NCI-H2081 treated with DMSO at 0.1 percent for 48 hours (cell line): ENCODE measurements at places on chromosomes 7 and 10.
A peak's percentile ranks its signal among the peaks of the same experiment; 100 is the strongest.

GRCh38 chr10:43698156-43698555 is 49.5 kb upstream of the ZNF32 start:
- DNase-seq: no peak

DNA sequence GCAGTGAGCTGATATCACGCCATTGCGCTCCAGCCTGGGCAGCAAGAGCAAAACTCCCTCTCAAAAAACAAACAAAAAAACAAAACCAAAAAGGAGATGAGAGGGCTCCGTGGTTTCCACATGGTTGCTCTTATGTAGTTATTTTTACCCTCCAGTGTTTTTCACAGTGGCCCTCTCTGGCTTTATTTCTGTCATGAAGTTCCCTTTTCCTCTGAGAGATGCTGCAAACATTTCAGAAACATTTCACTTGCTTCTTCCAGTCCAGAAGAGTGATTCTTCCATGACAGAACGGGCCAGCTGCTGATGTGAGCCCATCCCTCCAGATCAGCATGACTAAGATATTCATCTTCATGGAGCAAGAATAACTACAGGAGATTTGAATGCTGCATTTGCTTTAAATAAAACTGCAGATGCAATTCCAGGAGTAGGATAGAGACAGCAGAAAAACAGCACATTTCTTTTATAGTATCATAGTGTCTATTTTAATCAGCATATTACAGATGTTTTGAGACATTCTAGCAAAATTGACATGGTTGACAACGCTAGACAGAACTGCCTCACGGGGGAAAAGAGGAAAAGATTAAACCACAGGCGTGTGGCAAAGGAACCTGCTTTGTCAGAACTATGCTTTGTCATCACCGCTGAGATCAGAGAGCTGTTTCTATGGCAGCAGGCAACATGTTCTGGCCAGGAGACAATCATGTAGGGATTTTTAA is 40.3 kb downstream of the NRCAM start:
- no peak for DNase-seq

DNA sequence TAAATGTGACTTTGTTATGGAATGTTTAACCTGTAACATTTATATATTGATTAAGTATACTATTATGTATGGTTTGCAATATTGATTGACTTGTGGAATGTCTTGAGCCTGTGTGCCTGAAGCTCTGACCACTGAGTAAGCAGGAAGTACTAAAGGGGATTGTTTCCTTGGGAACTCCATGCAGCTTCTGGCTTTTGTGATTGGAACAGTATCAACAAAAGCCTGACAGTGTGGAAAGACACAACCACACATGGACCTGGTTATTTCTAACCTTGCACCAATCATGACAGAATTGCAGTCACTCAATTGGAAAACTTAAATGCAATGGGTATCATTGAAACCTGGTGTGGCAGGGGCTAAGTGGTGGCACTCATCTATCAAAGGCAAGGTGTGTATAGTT is 45.5 kb upstream of the PIK3CG start:
- DNase-seq: no peak

GRCh38 chr7:132073920-132074589 is 502.2 kb downstream of the PLXNA4 start:
- no peak for DNase-seq

GRCh38 chr7:118898284-118898683 is 673.8 kb downstream of the ANKRD7 start:
- DNase-seq: no peak

GRCh38 chr10:95729323-95730055 is 26.5 kb upstream of the ENTPD1 start:
- no peak for DNase-seq

DNA sequence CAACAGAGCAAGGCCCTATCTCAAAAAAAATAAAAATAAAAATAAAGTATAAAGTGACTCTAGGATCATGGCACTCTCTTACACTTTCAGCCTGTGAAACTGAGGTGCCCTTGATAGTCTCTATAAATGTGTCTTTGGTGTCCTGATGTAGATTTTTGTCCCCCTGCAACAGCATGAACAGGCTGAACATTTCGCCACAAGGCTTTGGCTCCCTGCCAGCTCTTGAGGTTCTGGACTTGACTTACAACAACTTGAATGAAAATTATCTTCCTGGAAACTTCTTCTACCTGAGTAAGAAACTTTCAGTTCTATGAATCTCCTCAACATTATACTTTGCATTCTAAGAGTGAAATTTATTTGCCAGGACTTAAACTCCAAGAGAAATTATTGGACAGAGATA is 48.1 kb upstream of the BMS1 start:
- DNase-seq: no peak

- no peak for DNase-seq
Observed at GRCh38 chr10:26488344-26488743, 50.2 kb downstream of the APBB1IP start.

- no peak for DNase-seq
Observed at GRCh38 chr7:1117321-1117928, 29.5 kb downstream of the GPER1 start.

DNA sequence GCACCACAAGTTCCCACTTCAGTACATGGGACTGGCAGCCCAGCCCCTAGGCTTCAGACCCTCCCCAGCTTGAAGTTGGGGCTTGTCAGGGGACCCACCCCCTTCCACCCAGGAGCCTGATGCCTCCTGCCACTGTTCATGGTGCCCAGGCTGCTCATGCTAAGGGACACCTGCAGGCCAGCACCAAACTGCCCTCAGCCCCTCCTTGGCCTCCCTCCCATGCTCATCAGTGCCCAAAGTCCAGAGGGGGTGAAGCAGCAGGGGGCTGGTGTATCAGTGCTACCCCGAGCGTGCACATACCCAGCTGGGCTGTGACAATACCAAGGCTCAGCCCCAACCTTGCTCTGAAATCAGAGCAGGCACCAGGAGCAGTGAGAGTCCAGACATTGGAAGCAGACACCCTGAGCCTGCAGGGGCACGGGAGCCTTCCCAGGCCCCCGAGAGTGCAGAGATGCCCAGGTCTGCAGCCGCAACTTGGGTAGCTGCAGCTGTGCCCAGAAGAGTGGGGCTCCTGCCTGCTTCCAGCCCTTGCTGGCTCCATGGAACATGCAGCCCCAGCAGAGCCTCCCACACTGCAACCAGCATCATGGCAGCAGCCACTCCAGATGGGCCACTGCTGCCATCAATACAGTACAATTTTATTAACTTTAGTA is 79.0 kb downstream of the MTERF1 start:
- DNase-seq: no peak

GRCh38 chr7:115851291-115851690 is 179.3 kb downstream of the TFEC start:
- DNase-seq: peak; percentile 52

GRCh38 chr10:86064219-86064618 is 302.4 kb downstream of the GRID1 start:
- DNase-seq: no peak

DNA sequence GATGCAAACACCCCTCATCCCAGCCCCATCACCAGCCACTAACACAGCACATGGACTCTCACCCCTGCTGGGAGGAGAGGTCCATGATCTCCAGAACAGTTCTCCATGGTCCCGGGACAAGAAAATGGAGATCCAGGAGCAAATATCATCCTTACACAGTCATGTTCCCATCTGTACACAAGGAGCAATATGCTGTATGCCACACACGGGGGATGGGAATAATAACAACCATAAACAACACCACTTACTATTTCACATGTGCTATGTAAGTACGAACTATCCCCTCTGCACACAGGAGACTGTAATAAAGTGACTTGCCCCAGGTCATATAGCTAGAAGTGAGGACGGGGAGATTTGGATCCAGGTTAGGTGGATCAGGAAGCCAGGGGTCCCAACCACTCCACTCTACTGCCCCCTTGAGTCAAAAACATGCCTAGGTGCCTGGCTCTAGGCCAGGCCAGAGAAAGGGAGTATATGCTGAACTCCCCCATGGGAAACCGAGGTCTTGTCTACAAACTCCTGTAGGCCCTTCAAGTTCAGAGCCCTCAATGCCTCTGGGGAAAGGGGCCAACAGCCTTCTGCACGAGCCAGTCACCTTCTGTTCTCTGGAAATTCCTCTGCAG is 34.1 kb downstream of the LRRC20 start:
- no peak for DNase-seq

GRCh38 chr10:33939892-33940291 is 605.4 kb upstream of the NRP1 start:
- no peak for DNase-seq

DNA sequence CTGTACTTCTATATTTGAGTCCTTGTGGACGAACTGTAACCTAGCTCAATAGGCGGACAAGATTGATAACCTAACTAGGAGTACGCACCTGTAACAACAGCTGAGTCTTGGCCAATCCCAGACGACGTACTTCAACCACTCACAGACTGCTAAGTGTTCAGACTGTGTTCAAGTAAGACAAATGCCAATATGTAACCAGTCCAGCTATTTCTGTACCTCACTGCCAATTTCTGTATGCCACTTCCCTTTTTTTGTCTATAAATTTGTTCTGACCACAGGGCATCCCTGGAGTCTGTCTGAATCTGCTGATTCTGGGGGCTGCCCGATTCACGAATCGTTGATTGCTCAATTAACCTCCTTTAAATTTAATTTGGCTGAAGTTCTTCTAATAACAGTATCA is 32.2 kb downstream of the HACD1 start:
- no peak for DNase-seq

DNA sequence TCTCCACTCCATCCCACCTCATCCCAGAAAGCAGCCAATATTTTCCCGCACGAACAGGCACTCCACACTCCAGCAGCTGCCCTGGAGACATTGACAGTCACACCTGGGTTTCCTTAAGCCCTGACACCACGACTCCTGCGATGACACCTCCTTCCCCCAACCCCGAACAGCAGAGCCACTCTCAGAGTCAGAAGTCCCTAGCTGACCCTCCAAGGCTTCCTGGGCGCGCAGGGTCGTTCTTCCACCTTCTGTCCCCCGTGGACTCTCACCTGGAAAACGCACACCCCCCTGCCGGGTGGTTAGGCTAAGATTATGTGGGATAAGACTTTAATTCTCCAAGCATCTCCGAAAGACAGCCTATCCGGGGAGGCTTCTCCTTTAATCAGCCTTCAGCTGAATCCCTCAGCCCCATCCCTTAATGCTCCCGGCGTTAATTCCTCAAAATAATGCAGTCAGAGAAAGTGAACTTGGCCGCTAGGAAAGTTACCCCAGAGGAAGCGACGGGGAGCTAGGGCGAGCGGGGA is 1.1 kb downstream of the DENND11 start:
- DNase-seq: no peak

- DNase-seq: no peak
Observed at GRCh38 chr7:116697761-116698160, 25.8 kb downstream of the MET start.

GRCh38 chr10:8296090-8296733 is 241.7 kb downstream of the GATA3 start:
- DNase-seq: no peak

- DNase-seq: no peak
Observed at GRCh38 chr10:20858292-20859124, 38.6 kb downstream of the NEBL start.

- DNase-seq: no peak
Observed at GRCh38 chr10:22737587-22737986, 23.2 kb upstream of the PIP4K2A start.

DNA sequence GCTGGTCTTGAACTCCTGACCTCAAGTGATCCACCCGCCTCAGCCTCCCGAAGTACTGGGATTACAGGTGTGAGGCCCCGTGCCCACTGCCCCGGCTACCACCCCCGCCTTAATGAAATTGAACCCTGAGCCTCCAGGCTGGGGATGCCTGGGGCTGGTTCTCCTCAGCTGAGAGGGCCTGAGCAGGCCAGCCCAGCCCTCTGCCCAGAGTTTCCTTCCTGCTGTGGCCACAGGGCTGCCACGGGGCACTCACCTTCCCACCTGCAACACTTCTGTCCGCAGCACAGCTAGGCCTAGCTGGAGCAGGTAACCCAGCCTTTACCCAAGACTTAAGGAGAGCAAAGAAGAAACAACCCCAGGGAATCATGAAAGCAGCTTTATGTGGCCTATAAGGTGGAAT is 78.1 kb upstream of the ANLN start:
- DNase-seq: no peak

- no peak for DNase-seq
Observed at GRCh38 chr10:73073627-73074026, 23.0 kb downstream of the P4HA1 start.

- DNase-seq: no peak
Observed at GRCh38 chr7:76133164-76133775, 68.4 kb upstream of the SRRM3 start.

- DNase-seq: no peak
Observed at GRCh38 chr10:21995557-21995956, 8.0 kb downstream of the DNAJC1 start.

DNA sequence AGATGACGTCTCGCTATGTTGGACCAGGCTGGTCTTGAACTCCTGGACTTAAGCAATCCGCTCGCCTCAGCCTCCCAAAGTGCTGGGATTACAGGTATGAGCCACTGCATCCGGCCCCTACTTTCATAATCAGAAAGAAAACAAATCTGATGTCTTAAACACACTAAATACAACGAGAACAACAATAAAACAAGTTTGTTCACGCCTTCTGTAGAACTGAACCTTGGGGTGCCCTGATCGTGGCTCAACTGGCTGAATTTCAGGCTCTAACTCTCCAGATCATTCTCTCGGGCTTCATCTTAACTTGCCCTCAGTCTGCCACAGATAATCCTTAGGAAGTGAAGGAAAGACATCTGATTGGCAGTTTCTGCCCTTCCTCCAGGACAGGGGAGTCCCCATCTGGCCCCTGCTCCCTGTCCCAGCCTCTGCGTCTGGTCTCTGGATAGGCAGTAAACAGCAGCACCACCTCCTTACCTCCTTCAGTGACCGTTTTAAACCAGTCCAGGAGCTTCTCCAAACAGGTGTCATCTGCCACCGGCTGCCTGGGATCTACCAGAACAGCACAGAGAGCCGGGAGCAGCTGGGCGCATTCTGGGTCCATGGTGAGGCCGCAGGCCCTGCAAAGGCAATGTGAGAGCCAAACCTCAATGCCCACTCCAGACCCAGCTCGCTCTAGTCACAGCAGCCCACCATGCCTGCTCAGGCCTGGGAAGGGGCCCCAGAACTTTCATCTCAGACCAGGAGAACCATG is 1.3 kb downstream of the BRAT1 start:
- no peak for DNase-seq

DNA sequence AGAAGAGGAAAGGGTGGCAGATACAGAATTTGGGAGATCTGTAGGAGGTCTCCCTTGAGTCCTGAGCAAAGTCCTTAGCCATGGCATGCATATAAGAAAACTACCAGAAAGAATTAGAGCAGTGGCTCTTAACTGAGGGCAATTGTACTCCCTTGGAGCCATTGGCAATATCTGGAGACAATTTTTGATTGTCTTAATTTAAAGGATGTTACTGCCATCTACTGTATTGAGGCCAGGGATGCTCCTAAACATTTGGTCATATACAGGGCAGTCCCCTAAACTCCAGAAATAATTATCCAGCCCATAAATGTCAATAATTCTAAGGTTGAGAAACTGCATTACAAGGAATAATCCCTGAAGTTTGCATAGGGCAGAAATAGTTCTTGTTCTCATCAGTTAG is 136.4 kb upstream of the ODAD2 start:
- no peak for DNase-seq

- DNase-seq: no peak
Observed at GRCh38 chr10:3887404-3887803, 102.4 kb upstream of the KLF6 start.
